ENCODE measurements at places on chromosomes 4 and X. TPM values are rescaled to one million over a fixed set of nuclear protein-coding genes. Genes with fewer than 3 reads are reported as not detected.

The GSX2 gene
- not detected for total RNA-seq

- DNase-seq, result no peak
These were observed 95.8 kb downstream of the GEMIN8 start for GRCh38 chrX:13933851-13934250.

DNA sequence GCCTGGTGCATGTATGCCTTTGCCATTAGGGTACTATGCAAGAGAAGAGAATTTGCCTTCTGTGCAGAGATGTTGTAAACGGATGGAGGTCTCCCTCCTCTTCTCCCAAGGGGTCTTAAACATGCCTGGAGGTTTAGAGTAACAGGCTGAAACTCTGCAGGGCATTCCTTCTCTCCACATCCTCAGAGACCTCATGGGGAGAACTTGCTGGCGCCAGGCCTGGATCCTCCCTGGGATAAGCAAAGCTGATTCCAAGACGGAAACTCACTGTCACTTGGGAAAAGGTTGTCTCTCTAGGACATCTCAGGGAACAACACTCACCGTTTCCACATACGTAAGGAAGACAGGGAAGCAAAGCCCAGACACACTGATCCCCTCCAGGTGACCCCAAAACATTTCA lies 76.9 kb upstream of the GPM6B start:
- DNase-seq, result no peak

DNA sequence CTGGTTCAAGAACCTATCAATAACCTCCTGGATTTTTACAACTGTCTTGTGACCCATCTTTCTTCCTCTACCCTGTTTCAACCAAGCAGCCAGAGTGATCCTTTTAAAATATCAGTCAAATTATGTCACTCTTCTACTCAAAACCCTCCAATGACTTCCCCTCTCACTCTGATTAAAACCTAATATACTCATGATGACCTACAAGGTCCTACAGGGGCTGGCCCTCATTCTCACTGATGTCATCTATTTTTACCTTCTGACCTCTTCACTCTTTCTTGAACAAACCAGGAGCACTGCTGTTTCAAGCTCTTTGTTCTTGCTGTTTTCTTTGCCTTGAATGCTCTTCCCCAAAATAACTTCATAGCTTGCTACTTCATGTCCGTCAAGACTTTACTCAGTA lies 48.5 kb downstream of the ARHGEF38 start:
- DNase-seq, result no peak

DNA sequence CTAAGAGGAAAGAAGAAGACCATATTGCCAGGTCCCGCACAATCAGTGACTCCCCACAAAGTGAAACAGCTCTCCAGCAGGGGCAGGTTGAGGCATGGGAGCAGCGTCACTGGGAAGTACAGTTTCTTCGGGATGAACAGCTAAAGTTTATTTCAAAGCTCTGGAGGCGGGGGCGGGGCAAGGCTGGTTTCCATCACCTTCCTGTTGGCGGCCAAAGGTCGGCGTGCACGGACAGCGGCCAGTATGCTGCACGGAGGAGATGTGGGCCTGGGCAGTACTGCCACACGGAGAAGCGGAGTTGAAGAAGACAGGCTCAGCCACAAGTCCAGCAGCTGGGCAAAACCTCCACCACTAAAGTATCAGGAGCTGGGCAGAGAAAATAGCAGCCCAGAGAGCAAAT lies 951 bp upstream of the ZNF518B start:
- DNase-seq, result no peak

DNA sequence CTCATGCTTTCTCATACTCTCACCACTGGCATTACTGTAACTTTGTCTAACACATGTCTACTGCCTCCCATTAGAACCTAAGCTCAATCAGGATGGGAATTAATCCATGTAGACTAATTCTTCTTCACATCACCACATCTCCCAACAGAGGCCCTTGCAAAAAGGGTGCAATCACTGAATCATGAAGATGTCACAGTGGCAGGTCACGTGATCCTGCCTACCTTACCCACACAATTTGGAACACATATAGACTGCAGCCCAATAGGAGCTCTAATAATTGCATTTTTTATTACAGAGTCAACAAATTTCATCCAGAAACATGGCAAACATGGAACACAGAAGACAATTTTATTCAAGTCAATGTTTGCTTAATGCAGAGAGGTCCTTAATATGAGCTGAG lies 146.6 kb downstream of the NR3C2 start:
- no peak for DNase-seq

DNA sequence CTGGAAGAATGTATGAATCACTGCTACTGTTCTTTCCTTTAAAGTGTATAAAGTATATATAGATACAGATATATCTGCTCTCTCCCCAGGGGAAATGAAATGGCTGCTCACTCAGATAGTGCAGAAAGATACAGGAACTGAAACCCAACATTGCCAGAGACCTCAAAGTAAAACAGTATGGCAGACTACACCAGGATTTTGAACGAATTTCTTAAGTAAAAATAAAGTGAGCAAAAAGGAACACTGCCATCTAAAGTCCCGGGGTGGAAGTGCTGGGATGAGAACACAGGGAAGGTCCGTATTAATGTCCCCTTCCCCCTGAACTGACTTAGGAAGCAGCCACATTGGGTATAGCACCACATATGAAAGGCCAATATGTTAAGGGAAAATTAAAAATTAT lies 93.4 kb downstream of the TMA16 start:
- no peak for DNase-seq

DNA sequence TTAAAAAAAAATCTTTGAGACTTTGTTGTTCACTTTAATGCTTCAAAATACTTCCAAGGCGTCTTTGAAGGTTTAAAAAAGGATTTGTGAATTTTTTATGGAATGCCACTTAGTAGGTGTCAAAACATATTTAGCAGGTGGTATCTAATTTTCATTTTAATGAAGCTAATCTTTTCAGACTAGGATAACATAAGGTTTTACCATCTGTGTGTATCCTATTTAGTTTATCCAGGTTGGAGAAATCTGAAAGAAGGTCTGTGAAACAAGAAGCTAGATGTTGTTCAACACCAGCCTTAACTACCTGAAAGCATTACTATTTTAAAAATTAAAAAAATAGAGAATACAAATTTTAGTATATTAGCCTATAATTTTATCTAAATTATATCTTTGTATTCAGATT lies 193.4 kb downstream of the GRID2 start:
- no peak for DNase-seq

All from IMR-90 (cell line).